ENCODE measurements at places on chromosomes 7 and 10. TPM values are rescaled to one million over a fixed set of nuclear protein-coding genes. Genes with fewer than 3 reads are reported as not detected.

DNA sequence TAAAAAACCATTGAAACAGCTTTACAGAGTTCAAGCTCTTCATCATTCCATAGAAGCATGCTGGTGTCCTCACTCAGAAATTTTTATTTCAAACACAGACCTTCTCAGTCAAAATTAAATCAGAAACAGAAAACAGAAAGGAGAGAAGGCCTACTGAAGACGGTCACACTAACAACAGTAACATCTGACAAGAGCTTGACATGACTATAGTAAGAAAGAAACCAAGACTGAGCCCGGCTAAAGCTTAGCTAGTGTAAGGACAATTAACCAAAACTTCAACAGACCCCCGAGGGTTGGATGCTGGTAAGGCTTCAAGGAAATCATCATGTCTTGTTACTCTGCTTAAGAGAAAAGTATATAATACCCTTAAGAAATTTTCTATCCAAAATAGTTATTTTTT, 38.6 kb downstream of the MTPN start:
- H3K4me3 ChIP-seq, result no peak overlapping the region
- H3K27me3 ChIP-seq, result no peaks in the 10 kb centered on the region
- no peak overlapping the region for H3K27ac ChIP-seq

- peak overlapping the region; percentile 28 for H3K27ac ChIP-seq
- H3K4me3 ChIP-seq, result no peak overlapping the region
- H3K27me3 ChIP-seq, result no peaks in the 10 kb centered on the region
- DNase-seq, result no peak
- H3K4me1 ChIP-seq, result peaks cover 17% of the 10 kb centered on the region
Measured at GRCh38 chr7:150446288-150446938, 4.0 kb upstream of the GIMAP8 start.

DNA sequence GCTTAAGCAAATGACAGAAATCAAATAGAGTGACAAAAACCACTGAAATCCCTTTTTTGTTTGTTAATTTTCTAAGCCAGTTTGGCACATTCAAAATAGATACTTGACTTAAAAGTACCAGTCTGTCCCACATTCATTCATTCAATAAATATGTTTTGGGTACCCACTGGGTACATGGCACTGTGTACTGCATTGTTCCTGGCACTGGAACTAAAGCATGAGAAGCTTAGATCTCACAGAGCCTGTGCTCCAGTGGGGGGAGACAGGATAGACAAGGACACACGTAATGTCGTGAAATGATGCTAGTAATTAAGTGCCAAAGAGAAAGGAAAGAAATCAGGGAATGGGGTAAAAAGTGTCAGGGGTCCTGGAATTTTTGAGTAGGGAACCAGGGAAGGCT, 13.0 kb downstream of the MTURN start:
- H3K27me3 ChIP-seq, result no peaks in the 10 kb centered on the region
- H3K4me3 ChIP-seq, result no peak overlapping the region
- no peaks in the 10 kb centered on the region for H3K36me3 ChIP-seq
- no peaks in the 10 kb centered on the region for H3K4me1 ChIP-seq
- no peak for DNase-seq
- no peak overlapping the region for H3K27ac ChIP-seq

- DNase-seq, result peak; percentile 76
- H3K36me3 ChIP-seq, result no peaks in the 10 kb centered on the region
- H3K27me3 ChIP-seq, result no peaks in the 10 kb centered on the region
- H3K4me3 ChIP-seq, result no peak overlapping the region
- no peak overlapping the region for H3K27ac ChIP-seq
Measured at GRCh38 chr7:28922624-28923331, 35.4 kb downstream of the TRIL start.

Gene RUFY2
- total RNA-seq, result 34.8 TPM

All from transverse colon (tissue), 4 donors.